ENCODE measurements at places on chromosomes 16 and 17.

DNA sequence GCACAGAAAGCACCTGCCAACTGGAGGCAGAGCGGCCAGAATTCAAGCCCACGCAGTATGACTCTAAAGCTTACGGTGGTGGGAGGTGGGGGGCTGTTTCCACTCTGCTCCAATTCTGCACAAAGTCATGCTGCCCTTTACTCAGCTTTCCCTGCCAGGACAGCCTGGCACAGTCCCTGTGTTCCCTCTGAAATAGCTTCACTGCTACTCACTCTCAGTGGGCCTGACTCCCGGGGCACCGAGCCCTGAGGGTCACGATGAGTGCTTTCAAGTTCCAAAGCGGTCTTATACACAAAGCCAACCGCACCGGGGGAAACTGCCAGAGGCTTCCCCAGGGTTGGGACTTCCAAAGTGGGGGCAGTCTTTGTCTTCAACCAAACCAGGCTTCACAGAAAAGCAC is 306.1 kb upstream of the XYLT1 start:
- DNase-seq, result no peak

- DNase-seq, result no peak
These were observed 1334.8 kb downstream of the CDH11 start for GRCh38 chr16:63787014-63787413.

DNA sequence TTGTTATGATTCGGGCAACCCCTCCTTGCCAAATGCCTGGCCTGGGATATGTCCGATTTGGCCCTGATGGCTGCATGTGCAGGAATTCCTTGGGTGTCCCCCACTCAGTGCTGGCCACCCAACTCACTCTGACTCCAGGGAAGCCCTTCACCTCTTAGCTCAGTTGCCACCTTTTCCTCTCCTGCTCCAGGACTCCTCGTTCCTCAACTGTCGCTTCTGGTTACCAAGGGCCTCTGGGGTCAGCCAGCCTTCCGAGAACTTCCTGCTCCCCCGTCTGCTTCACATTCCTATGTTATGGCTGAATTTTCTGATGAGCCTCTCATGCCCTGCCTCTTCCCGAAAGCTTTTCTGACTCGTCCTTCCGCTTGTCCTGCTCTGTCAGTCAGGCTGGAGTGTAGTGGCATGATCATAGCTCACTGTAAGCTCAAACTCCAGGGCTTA is 63.5 kb downstream of the SPACA3 start:
- DNase-seq, result no peak

GRCh38 chr17:43169561-43170139 is 1.4 kb upstream of the NBR1 start:
- DNase-seq, result peak; percentile 56

All from ovary (tissue), 10 donors.